ENCODE measurements at places on chromosomes 2 and 18.

GRCh38 chr2:85758361-85759256 is 4.8 kb downstream of the ATOH8 start:
- DNase-seq = no peak

DNA sequence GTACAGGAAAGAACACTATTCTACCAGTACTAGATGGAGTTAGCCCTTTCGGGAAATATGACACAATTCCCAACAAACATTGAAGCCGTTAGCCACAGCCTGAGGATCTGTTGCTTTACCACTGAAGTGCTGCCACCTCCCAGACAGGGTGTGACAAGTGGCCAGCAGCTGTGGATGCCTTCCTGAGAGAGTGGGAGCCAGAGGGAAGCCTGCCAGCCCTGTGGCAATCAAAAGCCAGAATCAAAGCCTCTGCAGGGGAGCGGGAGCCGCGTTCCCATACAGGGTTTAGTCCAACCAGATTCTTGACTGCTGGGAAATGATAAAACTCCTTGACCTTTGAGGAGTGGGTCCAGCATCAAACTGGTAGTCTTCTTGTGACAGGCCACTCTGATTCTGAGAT is 38.0 kb downstream of the SLC4A1AP start:
- DNase-seq = no peak

DNA sequence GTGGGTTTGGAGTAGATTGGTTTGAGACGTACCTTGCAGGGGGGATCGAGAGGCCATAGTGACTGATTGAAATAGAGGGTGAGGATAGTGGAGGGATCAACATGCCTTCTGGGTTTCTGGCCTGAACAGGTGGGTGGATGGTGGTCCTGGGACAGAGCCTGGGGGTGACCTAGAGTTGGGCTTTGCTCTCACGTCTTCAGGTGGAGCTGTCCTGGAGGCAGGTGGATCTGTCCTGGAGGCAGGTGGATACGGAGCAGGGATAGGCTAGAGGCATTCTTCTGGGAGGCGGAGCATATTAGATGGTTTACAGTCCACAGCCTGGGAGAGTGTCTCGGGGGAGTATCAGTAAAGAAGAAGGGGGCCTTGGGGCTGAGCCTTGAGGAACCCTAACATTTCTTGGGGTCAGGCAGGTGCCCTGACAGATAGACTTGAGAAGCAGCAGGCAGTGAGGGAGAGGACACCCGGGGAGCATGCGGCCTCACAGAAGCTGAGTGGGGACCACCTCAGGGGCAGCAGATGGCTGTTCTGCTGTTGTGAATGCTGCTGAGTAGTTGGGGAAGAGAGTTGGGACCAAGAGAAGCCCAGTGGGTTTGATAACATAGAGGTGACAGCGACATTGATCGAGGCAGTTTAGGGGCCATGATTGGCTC is 1.6 kb downstream of the CAPN10 start:
- DNase-seq = no peak

GRCh38 chr2:85704800-85705679 is 10.9 kb downstream of the GNLY start:
- DNase-seq = no peak

DNA sequence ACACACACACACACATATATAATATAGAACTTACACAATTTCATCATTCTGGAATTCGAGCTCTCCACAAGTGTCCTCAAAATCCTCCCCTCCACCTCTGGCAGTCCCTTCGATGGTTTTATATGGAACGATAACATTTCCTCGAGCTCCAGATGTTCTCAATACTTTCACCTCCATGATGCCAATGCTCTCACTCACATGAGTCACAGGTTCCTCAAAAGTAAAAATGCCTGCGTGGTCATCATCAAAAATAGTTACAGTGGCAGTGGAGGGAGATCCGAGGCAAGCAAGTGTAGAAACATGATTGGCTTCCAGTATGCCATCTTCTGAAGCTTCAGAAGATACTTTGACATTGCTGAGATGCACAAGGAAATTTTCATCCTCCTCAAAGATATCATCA is 23.5 kb downstream of the SLC8A1 start:
- DNase-seq = no peak

DNA sequence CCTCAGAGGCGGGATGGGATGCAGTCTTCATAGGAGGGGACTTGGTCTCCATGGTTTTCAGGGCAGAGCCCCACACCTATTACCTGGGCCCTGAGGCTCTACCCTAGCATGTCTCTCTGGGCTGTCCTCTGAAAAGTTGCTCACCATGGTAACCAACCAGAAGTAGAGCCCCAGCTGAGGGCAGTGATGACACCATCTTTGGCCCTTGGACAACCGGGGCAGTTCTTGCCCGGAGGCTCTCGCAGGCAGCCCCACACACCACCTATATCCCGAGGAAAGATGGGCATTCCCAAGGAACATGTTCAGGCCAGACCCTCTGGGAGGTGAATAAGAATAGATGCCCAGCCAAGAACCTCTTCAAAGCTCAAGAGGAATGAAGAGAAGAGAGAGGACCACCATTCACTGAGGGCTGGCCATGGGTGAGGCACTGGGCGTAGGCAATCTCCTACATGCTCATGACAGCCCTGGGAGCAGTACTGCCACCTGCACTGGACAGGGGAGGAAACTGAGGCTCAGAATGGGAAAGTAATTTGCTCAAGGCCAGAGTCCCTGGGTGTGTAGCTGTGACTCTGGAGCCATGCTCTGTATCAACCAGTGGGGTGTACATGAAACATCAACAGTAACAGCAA is 72.5 kb downstream of the HS1BP3 start:
- no peak for DNase-seq

DNA sequence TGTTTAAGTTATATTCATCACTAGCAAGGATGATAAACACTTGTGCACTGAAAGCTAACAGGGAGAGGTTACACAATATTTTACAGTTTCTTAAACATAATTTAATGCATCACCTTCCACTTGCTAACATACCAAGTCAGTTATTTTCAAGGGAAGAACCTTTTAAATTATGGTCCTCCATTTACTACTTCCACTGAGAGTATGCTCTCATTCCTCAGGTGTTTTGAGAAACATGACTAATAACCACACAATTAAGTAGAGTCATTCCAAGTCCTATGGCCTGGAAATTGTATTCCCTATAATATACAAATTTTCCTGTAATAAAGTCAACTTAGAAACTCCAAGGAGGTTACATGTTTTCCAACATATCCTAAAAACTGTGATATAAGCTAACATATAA is 152.3 kb upstream of the STON1 start:
- DNase-seq = no peak

GRCh38 chr2:46796843-46797625 is 118.6 kb downstream of the MCFD2 start:
- DNase-seq = no peak

GRCh38 chr2:237229905-237230304 is 144.2 kb downstream of the COPS8 start:
- no peak for DNase-seq

GRCh38 chr2:199230091-199230490 is 227.6 kb downstream of the SATB2 start:
- no peak for DNase-seq

- DNase-seq = no peak
Observed at GRCh38 chr2:72901426-72901825, 14.2 kb downstream of the SPR start.

- peak; percentile 68 for DNase-seq
Observed at GRCh38 chr2:55779459-55780421, 86.1 kb upstream of the PNPT1 start.

GRCh38 chr18:9711361-9712129 is 3.4 kb downstream of the RAB31 start:
- DNase-seq = no peak

GRCh38 chr2:46431481-46432235 is 47.7 kb upstream of the TMEM247 start:
- no peak for DNase-seq

- DNase-seq = no peak
Observed at GRCh38 chr18:3877678-3878077, 427.7 kb downstream of the TGIF1 start.

DNA sequence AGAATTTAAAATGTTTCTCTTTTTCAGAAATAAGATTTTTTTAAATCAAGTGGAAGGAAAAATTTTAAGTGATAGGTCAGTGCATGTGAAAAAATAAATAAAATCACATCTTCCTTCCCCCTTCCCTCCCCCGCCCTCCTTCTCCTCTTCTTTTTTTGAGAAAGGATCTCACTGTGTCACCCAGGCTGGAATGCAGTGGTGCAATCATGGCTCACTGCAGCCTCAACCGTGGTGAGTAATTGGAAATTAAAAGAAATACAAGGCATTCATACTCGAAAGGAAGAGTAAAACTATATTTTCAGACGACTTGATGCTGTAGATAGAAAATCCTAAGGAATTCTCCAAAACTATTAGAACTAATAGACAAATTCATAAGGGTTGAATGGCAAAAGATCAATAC is 16.9 kb upstream of the CRACDL start:
- DNase-seq = no peak

DNA sequence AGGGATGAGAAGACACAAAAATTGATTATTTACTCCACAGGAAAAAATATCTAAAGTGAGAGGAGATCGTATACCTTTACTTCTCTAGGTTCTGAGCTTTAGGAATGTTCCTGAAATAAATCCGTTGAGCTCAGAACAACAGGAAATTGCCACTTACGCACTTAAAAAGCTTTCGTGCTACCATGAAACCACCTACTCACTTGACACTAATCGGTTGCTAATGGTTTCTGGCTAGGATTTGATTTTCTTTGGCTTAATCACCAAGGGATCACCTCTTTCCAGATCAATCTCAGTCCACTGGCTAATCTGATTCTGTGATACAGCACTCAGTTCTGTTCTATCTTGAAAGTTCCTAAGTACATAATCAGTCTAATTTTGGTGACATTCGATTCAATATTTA is 419.6 kb downstream of the DLGAP1 start:
- no peak for DNase-seq

- no peak for DNase-seq
Observed at GRCh38 chr2:46720592-46721185, 194.9 kb downstream of the MCFD2 start.

- no peak for DNase-seq
Observed at GRCh38 chr18:75029481-75029880, 179.5 kb downstream of the PTGR3 start.

DNA sequence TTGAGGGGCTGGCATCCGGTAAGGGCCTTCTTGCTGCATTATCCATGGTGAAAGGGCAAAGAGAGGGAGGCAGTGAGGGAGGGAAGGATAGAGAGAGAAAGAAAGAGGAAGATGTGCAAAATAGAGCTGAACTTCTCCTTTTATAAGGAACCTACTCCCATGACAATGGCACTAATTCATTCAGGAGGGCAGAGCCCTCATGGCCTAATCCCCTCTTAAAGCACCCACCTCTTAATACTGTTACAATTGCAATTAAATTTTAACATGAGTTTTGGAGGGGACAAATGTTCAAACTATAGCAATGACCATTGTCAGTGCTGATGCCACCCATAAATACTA is 60.2 kb downstream of the CXCR4 start:
- DNase-seq = no peak

GRCh38 chr2:25566694-25567093 is 106.7 kb downstream of the DTNB start:
- DNase-seq = no peak

DNA sequence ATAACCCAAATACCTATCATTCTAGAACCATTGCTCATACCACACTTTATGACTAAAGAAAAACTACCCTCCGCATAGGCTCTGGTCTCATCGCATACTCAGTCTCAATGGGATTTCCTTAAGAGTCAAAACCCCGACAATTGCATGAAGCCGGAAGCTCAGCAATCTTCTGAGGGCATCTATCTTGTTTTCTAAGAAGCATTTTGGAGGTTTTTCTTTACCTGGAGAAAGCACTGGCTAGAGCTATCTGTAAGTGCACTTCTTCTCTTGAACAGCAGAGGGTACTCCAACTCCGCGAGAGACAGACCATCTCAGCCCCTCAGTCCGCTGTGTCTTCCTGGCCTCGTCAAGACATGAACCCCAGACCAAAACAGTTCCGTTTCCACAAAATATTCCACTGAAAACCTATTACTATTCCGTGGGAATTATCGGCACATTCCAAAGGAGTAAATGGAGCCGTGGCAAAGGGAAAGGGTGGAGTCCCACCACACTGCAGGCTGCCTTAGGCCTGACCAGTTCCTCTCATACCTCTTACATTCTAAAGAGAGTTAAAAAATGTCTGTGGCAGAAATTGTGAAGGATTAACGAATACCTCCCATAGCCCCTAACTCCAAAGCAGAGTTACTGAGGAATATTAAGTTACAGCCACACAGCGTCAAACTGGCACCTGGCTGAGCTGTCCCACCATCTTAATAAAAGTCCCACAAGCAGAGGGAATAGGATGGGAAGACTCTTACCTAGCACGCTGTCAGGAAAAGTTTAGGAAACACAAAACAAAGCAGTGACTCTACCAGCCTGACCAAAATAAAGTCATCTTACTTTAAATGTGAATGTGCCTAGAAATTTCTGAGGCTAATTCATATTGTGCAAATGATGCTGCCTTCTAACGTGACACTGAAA is 325.6 kb upstream of the VRK2 start:
- DNase-seq = peak; percentile 48

DNA sequence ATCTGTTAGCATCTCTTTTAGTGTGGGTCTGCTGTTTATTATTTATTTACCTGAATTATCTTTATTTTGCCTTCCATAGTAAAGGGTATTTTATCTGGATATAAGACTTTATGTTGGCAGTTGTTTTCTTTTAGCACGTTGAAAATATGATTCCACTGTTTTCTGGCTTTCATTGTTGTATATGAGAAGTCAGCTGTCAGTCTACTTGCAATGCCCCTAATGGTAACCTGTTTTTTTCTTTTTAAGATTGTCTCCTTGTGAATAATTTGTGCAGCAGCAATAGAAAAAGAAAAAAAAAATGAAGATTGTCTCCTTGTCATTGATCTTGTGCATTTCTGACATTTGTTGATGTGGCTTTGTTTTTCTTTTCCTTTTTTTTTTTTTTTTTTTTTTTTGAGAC is 27.2 kb downstream of the SNED1 start:
- DNase-seq = no peak

DNA sequence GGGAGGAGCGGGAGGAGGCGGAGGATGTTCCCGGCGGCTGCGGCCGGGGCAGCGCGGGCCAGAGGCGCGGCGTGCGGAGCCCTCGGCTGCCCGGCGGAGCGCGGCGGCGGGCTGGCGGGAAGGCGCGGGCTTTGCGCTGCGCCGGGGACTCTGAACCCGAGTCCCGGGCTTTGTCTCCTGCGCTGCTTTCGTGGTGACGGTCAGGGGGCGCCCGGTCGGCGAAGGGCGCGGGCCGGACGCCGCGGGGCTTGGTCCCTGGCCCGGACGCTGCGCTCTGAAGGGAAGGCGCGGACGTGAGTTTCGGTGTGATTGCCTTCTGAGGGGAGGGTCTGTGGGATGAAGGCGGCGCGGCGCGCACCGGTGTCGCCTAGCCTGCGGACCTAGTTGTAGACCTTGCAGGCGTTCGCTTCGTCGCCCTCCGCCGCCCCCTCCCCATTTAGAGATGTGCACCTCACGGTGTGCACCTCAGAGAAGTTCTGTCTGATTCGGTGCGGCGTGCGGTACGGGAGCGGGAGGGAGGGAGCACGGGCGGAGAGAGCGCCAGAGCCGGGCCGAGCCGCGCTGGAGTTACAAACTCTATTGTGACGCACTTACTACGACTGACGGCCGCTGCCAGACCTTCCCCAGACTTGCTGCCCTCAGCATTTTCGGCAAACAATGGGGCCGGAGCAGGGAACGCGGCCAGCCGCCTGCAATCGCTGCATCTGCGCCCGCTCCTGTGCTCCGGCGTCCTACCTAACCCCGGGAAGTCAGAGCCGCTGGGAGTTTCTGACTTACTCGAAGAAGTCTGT is 2.1 kb downstream of the BCL2L11 start:
- DNase-seq = no peak

GRCh38 chr18:75790111-75790510 is 362.6 kb upstream of the SMIM21 start:
- no peak for DNase-seq
